ENCODE measurements at places on chromosomes 2 and 18.

- no peak for DNase-seq
- H3K4me3 ChIP-seq, result no peak overlapping the region
- no peak overlapping the region for H3K27ac ChIP-seq
- H3K4me1 ChIP-seq, result peaks cover 2% of the 10 kb centered on the region
- no peaks in the 10 kb centered on the region for H3K27me3 ChIP-seq
Observed at GRCh38 chr18:76405280-76405679, 89.8 kb downstream of the ZNF516 start.

DNA sequence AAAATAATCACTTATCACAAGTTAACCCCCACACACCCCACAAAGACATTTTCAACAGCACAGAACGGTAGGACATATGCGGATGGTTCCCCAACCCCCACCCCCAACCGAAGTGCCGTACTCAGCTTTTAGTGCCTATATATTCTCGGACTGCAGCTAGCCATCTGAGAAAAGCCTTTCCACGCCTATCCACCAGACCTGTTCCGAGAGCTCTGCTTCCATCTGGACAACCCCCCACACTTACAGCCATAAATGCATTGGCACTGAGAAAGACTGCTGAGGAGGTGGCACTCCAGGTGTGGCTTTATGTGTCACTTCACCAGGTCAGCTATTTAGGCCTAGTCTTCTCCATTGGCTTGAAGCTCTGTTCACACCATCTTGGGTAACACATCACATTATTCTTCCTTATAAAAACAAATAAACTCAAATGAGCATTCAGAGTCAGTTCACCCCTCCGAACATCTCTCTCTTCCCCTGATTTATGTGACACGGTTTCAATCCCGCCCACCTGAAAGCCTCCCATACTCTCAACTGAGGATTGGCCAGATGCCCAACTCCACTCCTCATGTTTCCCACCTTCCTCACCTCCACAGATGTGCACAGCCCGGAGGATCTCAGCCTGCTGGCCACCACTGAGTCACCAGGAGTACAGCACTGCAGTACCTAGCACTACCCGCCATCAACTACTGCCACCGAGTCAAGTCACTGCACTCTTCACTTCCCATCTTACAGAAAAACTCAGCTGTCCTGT lies 127.4 kb downstream of the CACNB4 start:
- H3K27me3 ChIP-seq, result no peaks in the 10 kb centered on the region
- H3K4me1 ChIP-seq, result no peaks in the 10 kb centered on the region
- DNase-seq, result no peak
- H3K27ac ChIP-seq, result no peak overlapping the region

DNA sequence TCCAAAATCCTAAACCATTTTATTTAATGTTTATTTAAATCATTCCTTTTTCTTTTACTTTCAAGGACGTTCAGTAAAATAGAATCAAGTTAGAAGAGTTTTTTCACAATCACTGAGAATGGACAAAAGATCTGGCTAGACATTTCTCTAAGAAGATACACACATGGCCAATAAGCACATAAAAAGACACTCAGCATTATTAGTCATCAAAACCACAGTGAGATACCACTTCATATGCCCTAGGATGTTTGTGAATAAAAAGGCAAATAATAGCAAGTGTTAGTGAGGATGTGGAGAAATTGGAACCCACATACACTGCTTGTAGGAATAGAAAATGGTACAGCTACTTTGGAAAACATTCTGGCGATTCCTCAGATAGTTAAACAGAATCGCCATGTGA lies 76.1 kb downstream of the RHBDD1 start:
- H3K4me1 ChIP-seq, result no peaks in the 10 kb centered on the region
- no peak for DNase-seq
- peaks cover 2% of the 10 kb centered on the region for H3K36me3 ChIP-seq
- H3K4me3 ChIP-seq, result no peak overlapping the region
- H3K27ac ChIP-seq, result no peak overlapping the region
- no peaks in the 10 kb centered on the region for H3K27me3 ChIP-seq

- H3K36me3 ChIP-seq, result peaks cover 12% of the 10 kb centered on the region
- no peak overlapping the region for H3K4me3 ChIP-seq
- DNase-seq, result no peak
- H3K27me3 ChIP-seq, result no peaks in the 10 kb centered on the region
Observed at GRCh38 chr2:238339814-238340213, 19.5 kb downstream of the TRAF3IP1 start.

DNA sequence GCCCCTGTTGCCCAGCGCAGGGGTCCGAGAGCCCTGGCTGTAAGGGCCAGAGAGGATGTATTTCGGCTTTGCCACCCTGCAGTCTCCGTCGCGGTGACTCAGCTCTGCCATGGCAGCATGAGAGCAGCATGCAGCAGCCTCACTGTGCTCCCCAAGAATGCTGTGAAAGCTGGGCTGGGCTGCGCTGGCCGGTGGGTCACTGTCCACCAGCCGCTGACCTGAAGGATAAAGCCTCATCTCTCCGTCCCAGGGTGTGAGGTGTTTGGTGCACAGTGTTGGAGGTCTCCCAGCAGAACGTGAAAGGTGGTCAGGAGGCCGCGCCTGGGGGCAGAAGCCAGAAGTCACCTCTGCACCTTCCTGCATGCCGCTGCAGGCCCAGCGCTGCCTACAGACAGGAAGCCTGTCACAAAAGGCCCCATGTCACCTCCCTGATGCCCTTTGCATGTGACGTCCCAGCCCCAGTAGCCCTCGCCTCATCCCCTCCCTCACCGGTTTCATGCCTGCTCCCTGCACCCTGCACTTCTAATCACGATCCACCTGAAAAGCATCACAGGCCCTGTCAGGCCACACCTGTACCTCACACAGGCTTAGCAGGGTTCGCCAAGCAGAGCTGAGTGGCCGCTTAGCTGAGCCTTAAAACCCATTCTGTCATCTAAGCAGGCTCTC lies 342.1 kb downstream of the EIPR1 start:
- no peak overlapping the region for H3K27ac ChIP-seq
- H3K4me3 ChIP-seq, result no peak overlapping the region
- H3K36me3 ChIP-seq, result no peaks in the 10 kb centered on the region

DNA sequence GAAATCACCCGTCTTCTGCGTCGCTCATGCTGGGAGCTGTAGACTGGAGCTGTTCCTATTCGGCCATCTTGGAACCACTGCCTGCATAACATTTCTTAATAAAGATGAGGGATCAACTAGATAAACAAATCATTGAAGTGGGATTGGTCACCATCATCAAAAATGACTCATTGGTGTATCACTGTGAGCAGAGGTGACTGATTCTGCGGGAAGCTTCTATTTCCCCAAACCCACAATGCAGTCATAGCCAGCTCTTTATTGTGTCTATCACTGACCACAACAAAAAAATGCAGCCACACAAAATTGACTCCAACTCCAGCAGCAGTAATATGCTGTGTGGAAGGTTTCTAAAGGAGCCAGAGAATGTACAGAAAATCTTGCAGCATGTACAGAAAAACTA lies 630.7 kb upstream of the HS6ST1 start:
- H3K27ac ChIP-seq, result no peak overlapping the region
- DNase-seq, result no peak
- no peak overlapping the region for H3K4me3 ChIP-seq
- H3K36me3 ChIP-seq, result no peaks in the 10 kb centered on the region
- H3K4me1 ChIP-seq, result no peaks in the 10 kb centered on the region

GRCh38 chr2:1521878-1522830 lies 108.9 kb downstream of the TPO start:
- no peaks in the 10 kb centered on the region for H3K36me3 ChIP-seq
- peaks cover 18% of the 10 kb centered on the region for H3K4me1 ChIP-seq
- H3K4me3 ChIP-seq, result no peak overlapping the region
- no peak overlapping the region for H3K27ac ChIP-seq
- no peaks in the 10 kb centered on the region for H3K27me3 ChIP-seq

GRCh38 chr18:55322178-55322735 lies 265.7 kb downstream of the TCF4 start:
- peaks cover 16% of the 10 kb centered on the region for H3K4me1 ChIP-seq
- peak; percentile 88 for DNase-seq
- H3K27ac ChIP-seq, result peak overlapping the region; percentile 78
- H3K27me3 ChIP-seq, result no peaks in the 10 kb centered on the region
- no peaks in the 10 kb centered on the region for H3K36me3 ChIP-seq

- H3K4me3 ChIP-seq, result no peak overlapping the region
- H3K4me1 ChIP-seq, result no peaks in the 10 kb centered on the region
- DNase-seq, result no peak
- H3K27ac ChIP-seq, result no peak overlapping the region
Observed at GRCh38 chr2:53442783-53443182, 324.8 kb upstream of the CHAC2 start.

DNA sequence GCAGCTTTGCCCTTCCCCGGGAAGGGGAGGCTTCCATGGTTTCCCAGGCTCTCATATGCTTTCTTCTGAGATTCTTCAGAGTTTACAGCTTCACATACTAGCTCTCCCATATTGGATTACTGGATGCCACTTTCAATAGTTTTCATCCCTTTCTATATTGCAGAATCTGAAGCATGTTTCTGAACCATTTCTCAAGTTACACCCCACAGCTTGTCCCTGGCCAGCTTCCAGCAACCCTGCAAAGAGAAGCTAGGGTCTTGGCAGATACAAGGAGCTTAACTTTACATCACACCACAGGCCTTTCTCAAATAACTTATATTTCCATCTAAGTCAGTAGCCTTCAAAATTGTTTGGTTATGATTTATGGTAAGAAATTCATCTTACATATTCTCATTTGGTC lies 39.6 kb downstream of the LHCGR start:
- no peak overlapping the region for H3K4me3 ChIP-seq
- no peaks in the 10 kb centered on the region for H3K27me3 ChIP-seq
- H3K36me3 ChIP-seq, result no peaks in the 10 kb centered on the region
- no peak overlapping the region for H3K27ac ChIP-seq
- no peak for DNase-seq
- H3K4me1 ChIP-seq, result no peaks in the 10 kb centered on the region

- no peak overlapping the region for H3K4me3 ChIP-seq
- no peaks in the 10 kb centered on the region for H3K36me3 ChIP-seq
- H3K4me1 ChIP-seq, result no peaks in the 10 kb centered on the region
- H3K27me3 ChIP-seq, result peaks cover 23% of the 10 kb centered on the region
Observed at GRCh38 chr2:215419769-215420470, 15.9 kb downstream of the FN1 start.

DNA sequence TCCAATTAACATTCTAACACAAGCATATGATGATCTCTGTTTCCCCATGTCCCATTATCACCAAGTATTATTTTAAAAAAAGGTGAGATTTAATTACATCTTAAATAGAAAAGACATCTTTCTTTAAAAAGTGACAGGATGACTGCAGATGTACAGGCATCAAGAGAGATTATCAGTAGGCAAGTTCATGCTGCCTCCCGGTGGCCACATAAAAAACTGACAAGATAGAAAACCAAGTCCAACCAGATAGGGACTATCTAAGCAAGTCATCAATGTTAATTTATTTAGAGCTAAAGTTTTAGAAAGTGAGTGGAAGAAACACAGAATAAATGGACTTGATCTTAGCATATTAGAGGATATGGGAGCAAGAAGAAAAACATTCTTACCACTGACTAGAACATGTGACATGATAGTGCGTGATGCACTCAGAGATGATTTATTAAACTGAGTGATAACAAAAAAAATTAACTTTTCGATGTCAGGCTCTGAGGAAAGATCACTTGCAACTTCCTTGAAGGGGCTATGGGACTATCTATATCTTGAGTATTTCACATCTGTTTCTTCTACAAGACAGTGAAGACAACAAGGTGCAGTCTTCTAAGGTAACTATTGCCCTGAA lies 5.4 kb upstream of the TDRD15 start:
- H3K27ac ChIP-seq, result no peak overlapping the region
- peaks cover 3% of the 10 kb centered on the region for H3K27me3 ChIP-seq
- H3K4me3 ChIP-seq, result no peak overlapping the region
- no peaks in the 10 kb centered on the region for H3K4me1 ChIP-seq
- peak; percentile 64 for DNase-seq

GRCh38 chr18:75230163-75231052 lies 19.8 kb downstream of the TSHZ1 start:
- no peaks in the 10 kb centered on the region for H3K27me3 ChIP-seq
- peaks cover 23% of the 10 kb centered on the region for H3K4me1 ChIP-seq
- peaks cover 6% of the 10 kb centered on the region for H3K36me3 ChIP-seq
- H3K4me3 ChIP-seq, result no peak overlapping the region

DNA sequence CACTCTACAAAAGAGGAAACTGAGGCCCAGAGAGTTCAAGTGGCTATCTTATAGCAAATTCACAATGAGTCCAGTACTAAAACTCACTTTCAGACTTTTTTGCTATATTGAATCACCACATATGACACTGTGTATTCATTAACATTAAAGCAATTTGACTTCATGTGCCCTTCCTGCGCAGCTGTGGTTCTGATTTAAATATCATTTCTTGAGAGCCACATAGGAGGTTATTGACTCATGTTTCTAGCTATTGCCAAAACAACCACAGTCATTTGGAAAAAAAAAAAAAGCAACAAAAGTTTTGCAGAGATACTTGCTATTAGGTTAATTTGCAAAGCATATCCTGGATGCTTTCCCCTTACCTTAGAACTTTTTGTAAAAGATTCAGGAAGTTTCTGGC lies 341.2 kb downstream of the PIK3C3 start:
- no peak overlapping the region for H3K4me3 ChIP-seq
- DNase-seq, result no peak
- no peaks in the 10 kb centered on the region for H3K36me3 ChIP-seq
- no peak overlapping the region for H3K27ac ChIP-seq
- no peaks in the 10 kb centered on the region for H3K27me3 ChIP-seq
- no peaks in the 10 kb centered on the region for H3K4me1 ChIP-seq

GRCh38 chr2:10333247-10333613 lies 30.5 kb downstream of the HPCAL1 start:
- no peak for DNase-seq
- H3K27me3 ChIP-seq, result no peaks in the 10 kb centered on the region
- no peak overlapping the region for H3K4me3 ChIP-seq
- H3K27ac ChIP-seq, result no peak overlapping the region
- peaks cover 54% of the 10 kb centered on the region for H3K4me1 ChIP-seq
- H3K36me3 ChIP-seq, result no peaks in the 10 kb centered on the region

- no peaks in the 10 kb centered on the region for H3K27me3 ChIP-seq
- peak overlapping the region; percentile 37 for H3K27ac ChIP-seq
- no peaks in the 10 kb centered on the region for H3K36me3 ChIP-seq
- no peak overlapping the region for H3K4me3 ChIP-seq
- DNase-seq, result peak; percentile 83
Observed at GRCh38 chr2:6168485-6168884, 476.3 kb downstream of the SOX11 start.

DNA sequence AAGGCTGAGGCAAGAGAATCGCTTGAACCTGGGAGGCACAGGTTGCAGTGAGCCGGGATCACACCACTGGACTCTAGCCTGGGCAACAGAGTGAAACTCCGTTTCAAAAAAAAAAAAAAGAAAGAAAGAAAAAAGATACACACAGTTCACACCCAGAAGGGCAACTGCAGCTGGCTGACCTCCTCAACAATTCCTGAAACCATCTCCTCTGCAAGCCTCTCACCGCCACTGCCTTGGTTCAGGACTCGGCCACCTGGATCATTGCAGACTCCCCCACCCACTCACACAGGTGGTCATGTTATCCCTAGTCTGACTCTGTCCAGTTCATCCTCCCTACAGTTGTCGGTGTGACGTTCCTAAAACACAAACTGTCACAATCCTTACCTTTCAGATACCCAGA lies 2.2 kb downstream of the CYS1 start:
- peaks cover 33% of the 10 kb centered on the region for H3K27me3 ChIP-seq
- DNase-seq, result no peak
- H3K4me3 ChIP-seq, result no peak overlapping the region
- H3K4me1 ChIP-seq, result peaks cover 2% of the 10 kb centered on the region
- no peak overlapping the region for H3K27ac ChIP-seq
- H3K36me3 ChIP-seq, result no peaks in the 10 kb centered on the region
